Stimulated activated CD8-positive, alpha-beta memory T cell treated with anti-CD3 and anti-CD28 coated beads, Interleukin-2, amount 100 ng/mL, for 1 hour (primary cell): ENCODE measurements at places on chromosomes 4 and X.

DNA sequence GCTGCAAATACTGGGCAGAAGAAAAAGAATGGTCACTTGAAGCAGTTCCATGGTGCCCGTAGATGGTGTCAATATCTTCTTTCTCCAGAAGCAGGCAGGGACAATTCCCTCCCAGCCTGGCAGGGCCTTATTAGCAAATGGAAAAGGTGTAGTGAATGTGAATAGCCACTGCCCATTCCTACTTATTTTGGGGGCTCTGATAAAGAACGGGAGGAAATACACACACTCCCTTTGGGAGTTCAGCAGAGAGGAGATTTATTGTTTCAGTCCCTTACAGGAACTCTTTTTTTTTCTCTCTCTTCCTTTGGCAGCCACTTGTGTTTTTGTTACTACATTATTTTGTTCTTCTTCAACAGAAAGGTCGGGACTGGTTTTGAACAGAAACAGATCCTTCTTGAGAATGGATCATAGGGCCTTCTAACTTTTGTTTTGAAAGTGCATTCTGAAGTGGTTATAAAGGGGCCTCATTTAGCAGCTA lies at the start of gene EMCN:
Gene EMCN (minus strand): TSS at position 159 of the 478 bp plus-strand sequence. CDS start 108 bp downstream, at position 51.
- no peak for DNase-seq

DNA sequence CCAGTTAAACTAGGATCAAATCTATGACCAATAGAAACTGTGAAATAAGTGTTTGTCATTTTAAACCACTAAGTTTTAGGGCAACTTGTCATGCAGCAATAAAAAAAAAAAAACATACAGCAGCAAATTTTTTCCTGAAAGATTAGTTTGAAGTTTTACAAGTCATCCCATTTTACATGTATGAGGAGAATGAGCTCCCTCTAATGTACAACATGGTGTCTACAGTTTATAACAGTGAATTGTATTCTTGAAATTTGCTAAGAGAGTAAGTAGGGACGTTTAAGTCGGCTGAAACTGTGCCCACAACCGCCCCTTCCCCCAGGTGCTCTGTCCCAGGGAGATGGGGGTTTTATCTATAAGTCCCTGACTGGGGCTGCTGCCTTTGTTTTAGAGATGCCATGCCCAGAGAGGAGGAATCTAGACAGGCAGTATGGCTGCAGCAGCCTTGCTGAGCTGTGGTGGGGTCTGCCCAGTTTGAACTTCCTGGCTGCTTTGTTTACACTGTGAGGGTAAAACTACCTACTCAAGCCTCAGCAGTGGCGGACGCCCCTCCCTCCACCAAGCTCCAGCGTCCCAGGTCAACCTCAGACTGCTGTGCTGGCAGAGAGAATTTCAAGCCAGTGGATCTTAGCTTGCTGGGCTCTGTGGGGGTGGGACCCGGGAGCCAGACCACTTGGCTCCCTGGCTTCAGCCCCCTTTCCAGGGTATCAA lies 499.3 kb upstream of the CT83 start:
- DNase-seq, result no peak

GRCh38 chr4:13483768-13484121 lies 395 bp downstream of the RAB28 start:
- DNase-seq, result peak; percentile 1

DNA sequence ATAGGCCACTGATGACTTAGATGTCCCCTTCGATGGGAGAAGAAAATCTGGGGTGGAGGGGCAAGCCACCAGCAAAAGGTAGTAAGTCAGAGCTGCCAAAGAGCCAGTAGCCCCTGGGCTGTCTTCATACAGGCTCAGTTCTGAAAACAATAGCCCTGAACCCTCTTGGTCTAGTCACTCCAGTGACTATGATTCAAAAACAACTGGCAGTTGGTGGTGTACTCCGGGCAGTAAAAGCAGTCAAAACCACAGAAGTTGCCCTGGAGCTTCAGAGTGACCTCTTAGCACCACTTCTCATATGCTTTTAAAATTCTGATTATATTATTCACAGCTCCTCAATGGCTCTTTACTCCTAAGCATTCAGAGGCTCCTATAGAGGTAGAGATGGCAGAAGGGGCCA lies 164.3 kb upstream of the MAMLD1 start:
- no peak for DNase-seq

- DNase-seq, result no peak
Observed at GRCh38 chr4:108611365-108611764, 9.0 kb upstream of the RPL34 start.

GRCh38 chr4:6331018-6331417 lies 61.4 kb downstream of the WFS1 start:
- no peak for DNase-seq

DNA sequence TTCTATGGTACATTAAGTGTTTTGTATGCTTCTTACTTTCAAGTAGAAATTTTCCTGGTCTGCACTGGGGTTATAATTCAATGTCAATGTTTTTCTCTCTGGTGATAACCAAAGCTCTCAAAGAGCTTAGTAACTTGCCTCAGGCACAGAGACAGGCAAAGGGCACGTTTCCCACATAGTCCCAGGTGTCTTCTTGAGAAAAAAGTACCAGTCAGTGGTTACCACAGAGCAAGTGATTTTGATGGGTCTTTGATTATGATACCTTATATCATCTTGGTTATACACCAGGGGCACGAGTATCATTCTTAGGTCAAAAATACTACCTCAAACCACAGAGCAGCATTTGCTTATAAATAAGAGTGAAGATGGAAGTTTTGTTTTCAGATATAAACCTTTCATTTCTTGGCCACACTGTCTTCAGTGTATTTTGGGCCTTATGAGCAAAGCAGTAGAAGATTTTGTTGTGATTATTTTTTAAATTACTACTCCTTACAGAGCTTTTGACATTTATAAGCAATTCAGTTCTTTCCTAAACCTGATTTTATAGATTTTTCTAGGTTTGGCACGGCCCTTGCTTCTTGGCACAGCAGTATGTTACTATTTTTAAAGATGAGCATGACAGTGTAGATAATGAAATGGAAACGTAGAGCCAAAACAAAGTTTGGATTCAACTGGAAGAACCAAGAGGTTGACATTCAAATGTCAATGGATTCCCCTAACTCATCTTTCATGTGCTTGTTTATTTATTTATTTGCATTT lies 85.3 kb upstream of the TLL1 start:
- no peak for DNase-seq

- no peak for DNase-seq
Observed at GRCh38 chr4:123449780-123450179, 53.2 kb downstream of the SPRY1 start.

DNA sequence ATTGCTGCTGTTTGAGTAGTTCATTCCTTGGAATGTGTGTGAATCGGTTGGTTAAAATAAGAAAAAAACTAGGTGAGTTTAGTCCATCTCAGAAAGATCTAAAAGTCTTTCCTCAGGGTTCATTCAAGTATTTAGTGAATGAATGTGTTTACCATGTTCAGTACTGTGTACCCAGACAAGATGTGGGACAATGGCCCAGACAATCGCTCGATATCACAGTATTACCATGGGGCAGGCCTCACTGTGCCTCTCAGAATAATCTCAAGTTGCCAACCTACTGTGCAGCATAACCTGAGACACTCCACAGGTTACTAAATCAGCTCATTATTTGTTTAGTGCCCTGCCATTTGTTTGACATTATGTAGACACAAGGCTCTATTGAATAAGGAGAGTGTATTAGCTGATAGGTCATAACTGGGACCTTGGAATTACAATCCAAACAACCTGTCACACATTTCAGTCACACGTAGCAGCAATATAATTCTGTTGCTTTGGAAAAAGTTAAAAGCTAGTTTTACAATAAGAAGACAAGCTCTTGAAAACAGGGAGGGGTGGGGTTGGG lies 24.9 kb upstream of the AMOT start:
- DNase-seq, result no peak

DNA sequence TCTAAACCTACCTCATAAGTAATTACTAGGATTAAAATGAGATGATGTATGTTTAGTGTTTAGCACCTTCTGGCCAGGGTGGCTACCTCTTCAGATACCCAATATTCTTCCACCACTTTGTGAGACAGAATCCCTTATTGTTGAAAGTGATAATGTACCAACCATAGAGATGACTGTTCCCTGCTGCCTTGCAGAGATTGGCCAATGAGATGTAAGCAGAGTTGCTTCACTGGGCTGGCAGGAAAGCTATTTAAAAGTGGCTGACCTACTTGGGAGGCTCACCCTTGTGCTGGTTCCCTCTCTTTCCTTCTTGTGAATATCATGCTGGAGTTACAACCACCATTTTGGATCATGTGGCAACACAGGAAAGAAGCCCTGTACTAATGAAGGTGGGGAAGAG lies 58.9 kb downstream of the TMEM154 start:
- DNase-seq, result no peak

DNA sequence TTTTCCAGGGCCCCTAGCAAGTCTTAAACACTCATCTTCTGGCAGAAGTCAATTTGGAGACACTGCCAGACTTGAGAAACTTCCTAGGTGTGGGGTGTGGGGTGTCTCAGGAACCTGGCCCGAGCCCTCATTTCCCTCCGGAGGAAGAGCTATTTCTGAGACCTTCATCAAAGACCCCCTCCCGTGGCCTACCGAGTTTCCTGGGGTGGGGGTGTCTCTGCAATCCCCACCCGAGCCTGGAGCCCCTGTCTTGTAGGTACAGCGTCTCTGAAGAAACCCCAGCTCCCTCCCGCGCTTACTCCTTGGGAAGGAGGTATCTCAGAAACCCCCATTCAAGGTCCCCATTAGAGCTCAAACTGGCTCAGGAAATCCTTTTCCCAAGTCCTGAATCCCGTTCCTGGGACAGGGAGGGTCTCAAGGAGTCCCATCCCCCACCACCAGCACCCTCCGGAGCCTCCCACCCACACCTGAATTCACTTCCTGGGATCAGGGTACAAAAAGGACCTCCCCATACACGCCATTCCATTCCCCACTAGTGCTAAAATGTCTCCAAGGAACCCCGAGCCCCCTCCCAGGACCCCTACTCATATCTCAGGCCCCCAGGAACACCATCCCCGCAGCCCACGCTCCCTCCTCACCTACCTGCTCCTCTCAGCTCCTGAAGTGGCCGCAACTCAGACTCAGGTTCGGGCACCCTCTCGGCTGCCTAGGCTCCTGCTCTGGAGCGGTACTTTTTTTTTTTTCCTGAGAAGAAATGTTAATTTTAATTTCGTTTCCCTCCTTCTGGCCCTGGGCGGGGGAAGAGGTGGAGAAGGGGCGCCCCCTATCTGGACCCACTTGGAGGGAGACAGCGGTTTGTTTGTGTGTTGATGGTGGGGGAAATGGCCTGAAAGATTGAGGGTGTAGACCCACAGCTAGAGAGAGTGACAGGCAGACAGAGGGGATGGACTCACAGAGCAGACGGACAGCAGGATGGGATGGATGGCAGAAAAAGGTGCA lies 1.1 kb downstream of the SLC38A5 start:
- DNase-seq, result peak; percentile 5

- no peak for DNase-seq
Observed at GRCh38 chr4:24956763-24957162, 43.9 kb upstream of the CCDC149 start.

DNA sequence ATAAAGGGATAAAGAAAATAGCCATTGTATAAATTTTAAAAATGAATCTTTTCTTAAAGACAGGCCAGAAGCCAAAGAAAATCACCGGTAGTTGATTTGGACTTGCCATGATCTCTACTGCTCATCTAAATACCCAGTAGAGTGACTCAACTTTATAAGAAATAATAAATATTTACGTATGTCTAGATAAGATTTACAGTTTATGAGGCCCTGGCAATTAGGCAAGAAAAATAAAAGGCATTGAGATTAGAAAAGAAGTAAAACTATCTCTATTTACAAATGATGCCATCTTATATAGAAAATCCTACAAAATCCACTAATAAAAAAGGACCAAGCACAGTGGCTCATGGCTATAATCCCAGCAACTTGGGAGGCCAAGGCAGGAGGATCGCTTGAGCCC lies 765.5 kb upstream of the HTR2C start:
- DNase-seq, result no peak

DNA sequence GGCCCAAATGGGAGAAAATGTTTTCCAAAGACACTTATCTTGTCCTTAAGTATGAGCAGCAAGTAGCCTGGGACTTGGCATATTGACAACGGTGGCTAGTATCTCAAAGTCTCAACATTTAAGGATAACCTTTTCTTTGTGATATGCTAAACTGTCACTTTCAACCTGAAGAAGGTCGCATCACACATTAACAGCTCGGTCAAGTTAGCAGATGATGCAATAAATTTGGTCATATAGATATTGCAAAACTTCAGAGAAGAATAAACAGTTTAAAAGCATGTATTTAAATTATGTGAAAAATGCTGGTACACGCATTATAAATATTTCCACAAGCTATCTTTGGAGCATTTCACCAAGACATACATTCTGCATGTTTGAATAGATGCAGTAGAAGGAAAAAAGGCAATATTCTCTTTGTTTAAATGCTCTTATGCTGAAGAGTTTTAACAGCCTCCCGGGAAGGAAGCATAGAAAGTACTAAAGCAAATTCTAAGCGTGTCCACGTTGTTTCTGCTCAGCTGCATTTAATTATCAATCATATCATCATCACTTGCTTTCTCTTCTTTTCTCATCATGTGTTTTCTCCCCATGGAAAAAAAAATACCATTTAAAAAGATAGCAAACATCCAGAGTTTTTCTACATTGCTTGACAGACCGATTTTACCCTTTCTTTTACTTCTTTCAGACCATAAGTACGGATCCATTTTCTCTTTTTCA lies 24.2 kb downstream of the ARHGAP6 start:
- DNase-seq, result no peak

GRCh38 chr4:48100256-48100655 lies 33.8 kb downstream of the TXK start:
- no peak for DNase-seq

DNA sequence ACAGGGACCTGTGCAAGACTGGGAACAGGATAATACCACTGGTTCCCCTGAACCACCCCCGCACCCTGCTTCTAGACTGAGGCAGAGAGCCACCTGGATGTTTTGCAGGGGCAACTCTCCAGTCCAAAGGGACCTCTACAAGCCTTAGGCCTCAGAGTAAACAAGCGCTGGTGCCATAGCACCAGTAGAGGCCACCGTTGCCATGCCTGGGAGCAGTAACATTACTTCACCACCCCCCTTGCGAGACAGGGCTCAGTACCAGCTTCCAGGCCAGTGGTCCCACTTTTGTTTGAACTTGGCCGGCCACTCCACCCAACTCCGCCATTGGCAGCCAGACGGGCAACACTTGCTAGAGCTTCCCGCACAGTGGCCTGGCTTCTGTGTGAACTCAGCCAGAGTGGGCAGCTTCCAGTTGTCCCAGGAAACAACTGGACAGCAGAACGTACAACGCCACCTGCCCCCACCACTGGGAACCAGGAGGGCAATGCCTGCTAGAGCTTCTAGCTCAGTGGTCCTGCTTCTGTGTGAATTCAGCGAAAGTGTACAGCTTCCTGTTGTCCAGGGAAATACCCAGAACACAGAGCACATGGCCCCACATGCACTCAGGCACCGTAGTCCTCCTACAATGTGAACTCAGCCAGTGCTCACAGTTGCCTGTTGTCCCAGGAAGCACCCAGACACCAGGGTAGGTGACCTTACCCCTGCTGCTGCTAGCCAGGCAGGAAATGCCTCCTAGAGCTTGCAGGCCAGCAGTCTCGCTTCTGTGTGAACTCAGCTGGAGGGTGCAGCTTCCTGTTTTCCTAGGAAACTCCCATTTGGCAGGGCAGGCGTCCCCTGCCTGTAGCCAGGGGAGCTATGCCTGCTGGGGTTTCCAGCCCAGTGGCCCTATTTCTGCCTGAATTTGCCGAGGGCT lies 39.9 kb upstream of the PCDH19 start:
- DNase-seq, result no peak
